ENCODE measurements at places on chromosomes 2 and 18. TPM values are rescaled to one million over a fixed set of nuclear protein-coding genes. Genes with fewer than 3 reads are reported as not detected.

DNA sequence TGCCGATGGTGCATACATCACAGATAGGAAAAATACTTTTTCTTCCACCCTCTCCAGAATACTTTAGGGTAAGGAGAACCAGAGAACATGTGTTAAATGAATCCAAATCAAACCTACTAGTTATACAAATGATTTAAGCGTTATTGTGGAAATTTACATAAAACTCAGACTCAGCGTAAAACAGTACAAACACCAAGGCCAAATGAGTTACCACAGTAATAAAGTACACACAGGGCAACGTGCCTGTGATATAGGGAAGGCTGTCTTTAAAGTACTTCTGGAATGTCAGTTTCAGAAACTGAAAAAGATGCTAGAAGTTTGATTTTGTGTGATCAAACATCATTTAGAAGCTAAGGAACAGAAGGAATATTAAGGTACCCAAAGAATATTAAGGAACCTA lies 46.9 kb downstream of the PTPRM start:
- no peak overlapping the region for H3K4me3 ChIP-seq
- H3K4me1 ChIP-seq, result peaks cover 77% of the 10 kb centered on the region
- H3K27ac ChIP-seq, result no peak overlapping the region
- DNase-seq, result no peak

GRCh38 chr2:119292226-119292625 lies 68.6 kb downstream of the STEAP3 start:
- H3K4me3 ChIP-seq, result no peak overlapping the region
- H3K36me3 ChIP-seq, result no peaks in the 10 kb centered on the region
- H3K27me3 ChIP-seq, result peaks cover 2% of the 10 kb centered on the region
- H3K4me1 ChIP-seq, result peaks cover 15% of the 10 kb centered on the region
- H3K27ac ChIP-seq, result no peak overlapping the region
- DNase-seq, result no peak

- no peaks in the 10 kb centered on the region for H3K27me3 ChIP-seq
- H3K36me3 ChIP-seq, result no peaks in the 10 kb centered on the region
- peaks cover 4% of the 10 kb centered on the region for H3K4me1 ChIP-seq
- H3K4me3 ChIP-seq, result no peak overlapping the region
- DNase-seq, result no peak
- H3K27ac ChIP-seq, result no peak overlapping the region
Measured at GRCh38 chr18:24470022-24470618, 9.7 kb downstream of the HRH4 start.

DNA sequence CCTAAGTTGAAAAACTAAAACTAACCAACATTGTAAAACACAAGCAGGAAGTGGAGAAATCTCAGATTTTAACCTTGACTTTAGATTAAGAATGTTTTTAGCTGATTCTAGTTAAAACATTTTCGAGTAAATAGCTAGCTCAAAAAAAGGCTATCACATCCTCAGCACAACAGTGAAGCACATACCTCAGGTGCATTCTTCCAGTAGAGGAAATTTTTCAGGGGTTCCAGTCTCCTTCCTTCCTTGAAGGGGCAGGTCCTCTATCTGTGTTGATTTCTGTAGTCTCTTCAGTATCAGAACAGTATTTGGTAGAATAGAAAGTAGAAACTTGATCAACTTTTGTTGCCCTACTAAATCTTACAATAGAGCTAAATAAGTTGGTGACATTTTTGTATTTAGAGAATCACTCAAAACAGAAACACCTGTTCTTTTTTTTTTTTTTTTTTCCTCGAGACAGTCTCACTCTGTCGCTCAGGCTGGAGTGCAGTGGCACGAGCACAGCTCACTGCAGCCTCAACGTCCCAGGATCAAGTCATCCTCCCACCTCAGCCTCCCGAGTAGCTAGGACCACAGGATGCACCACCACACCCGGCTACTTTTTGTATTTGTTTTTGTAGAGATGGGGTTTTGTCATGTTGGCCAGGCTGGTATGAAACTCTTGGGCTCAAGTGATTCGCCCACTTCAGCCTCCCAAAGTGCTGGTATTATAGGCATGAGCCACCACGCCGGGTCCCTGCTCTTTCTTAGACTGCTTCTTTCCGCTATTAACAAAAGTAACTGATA lies 6.9 kb upstream of the GPR155 start:
- no peaks in the 10 kb centered on the region for H3K27me3 ChIP-seq
- H3K4me1 ChIP-seq, result no peaks in the 10 kb centered on the region
- H3K27ac ChIP-seq, result no peak overlapping the region
- H3K36me3 ChIP-seq, result no peaks in the 10 kb centered on the region
- H3K4me3 ChIP-seq, result no peak overlapping the region
- DNase-seq, result no peak

- no peaks in the 10 kb centered on the region for H3K36me3 ChIP-seq
- no peaks in the 10 kb centered on the region for H3K27me3 ChIP-seq
- DNase-seq, result no peak
Measured at GRCh38 chr2:146388757-146389156, 1456.1 kb upstream of the ACVR2A start.

GRCh38 chr2:23622966-23623675 lies 238.1 kb downstream of the KLHL29 start:
- H3K36me3 ChIP-seq, result peaks cover 4% of the 10 kb centered on the region
- no peak overlapping the region for H3K27ac ChIP-seq
- no peaks in the 10 kb centered on the region for H3K27me3 ChIP-seq
- peak; percentile 68 for DNase-seq
- peaks cover 31% of the 10 kb centered on the region for H3K4me1 ChIP-seq

GRCh38 chr2:76667821-76668271 lies 854.3 kb downstream of the LRRTM4 start:
- DNase-seq, result no peak
- H3K4me3 ChIP-seq, result no peak overlapping the region
- H3K36me3 ChIP-seq, result no peaks in the 10 kb centered on the region
- H3K27ac ChIP-seq, result no peak overlapping the region
- peaks cover 6% of the 10 kb centered on the region for H3K27me3 ChIP-seq

GRCh38 chr2:14635391-14635871 lies 2.9 kb downstream of the LRATD1 start:
- H3K4me1 ChIP-seq, result peaks cover 19% of the 10 kb centered on the region
- no peak for DNase-seq
- H3K27ac ChIP-seq, result no peak overlapping the region
- no peaks in the 10 kb centered on the region for H3K36me3 ChIP-seq
- peaks cover 59% of the 10 kb centered on the region for H3K27me3 ChIP-seq

DNA sequence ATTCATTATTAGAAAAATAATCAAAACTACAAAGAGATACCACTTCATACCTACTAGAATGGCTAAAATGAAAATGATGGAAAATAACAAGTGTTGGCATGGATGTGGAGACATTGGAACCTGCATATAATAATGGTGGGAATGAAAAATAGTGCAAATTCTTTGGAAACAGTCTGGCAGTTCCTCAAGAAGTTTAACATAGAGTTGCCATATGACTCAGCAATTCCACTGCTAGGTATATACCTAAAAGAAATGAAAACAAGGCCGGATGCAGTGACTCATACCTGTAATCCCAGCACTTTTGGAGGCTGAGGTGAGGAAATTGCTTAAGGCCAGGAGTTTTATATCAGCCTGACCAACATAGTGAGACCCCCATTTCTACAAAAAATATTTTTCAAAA lies 41.6 kb upstream of the ACYP2 start:
- H3K4me3 ChIP-seq, result no peak overlapping the region
- no peaks in the 10 kb centered on the region for H3K4me1 ChIP-seq
- H3K27me3 ChIP-seq, result no peaks in the 10 kb centered on the region
- H3K36me3 ChIP-seq, result no peaks in the 10 kb centered on the region
- DNase-seq, result no peak

DNA sequence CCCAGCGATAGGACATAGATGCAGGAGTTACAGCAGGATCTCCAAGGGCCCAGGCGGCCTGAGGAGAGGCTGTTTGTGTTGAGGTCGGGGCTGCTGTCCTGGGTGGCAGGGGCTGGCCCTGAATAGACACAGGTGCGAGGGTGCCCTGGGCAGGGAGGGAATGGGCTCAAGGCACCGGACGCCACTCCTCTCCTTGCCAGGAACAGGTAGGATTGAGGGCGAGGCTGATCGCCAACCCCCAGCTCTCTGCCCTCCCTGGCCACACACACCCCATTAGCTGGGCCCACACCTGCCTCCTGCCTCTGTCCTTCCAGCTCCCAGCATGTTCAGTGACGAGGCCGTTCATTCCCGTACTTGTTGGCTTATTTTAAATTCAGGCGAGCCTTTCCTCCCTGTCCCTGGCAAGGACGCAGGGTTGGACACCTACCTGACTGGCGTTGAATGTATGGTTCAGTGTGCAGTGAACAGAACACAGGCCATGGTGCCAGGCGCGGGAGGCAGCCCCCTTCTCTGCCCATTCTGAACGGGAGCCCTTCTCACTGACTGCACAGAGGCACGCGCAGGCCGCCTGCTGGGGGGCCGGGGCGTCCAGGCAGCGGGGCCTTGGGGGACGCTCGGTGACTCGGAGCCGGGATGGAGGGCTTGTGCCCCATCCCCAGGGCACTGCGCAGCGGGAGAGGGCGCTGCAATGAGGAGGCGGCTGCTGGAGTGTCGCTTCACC lies 41.3 kb upstream of the SNED1 start:
- peaks cover 41% of the 10 kb centered on the region for H3K27me3 ChIP-seq
- DNase-seq, result peak; percentile 86
- H3K36me3 ChIP-seq, result no peaks in the 10 kb centered on the region
- H3K4me1 ChIP-seq, result peaks cover 10% of the 10 kb centered on the region

GRCh38 chr18:36450264-36450663 lies 152.8 kb downstream of the FHOD3 start:
- DNase-seq, result no peak
- H3K27ac ChIP-seq, result peak overlapping the region; percentile 60
- peaks cover 71% of the 10 kb centered on the region for H3K4me1 ChIP-seq
- no peaks in the 10 kb centered on the region for H3K36me3 ChIP-seq
- H3K27me3 ChIP-seq, result no peaks in the 10 kb centered on the region

The CCDC68 gene
- total RNA-seq, result not detected

The PAIP2B gene
- total RNA-seq, result 0.73 TPM

The UGP2 gene
- 105 TPM for total RNA-seq

The ACTG2 gene
- 173 TPM for total RNA-seq

The BUB1 gene
- total RNA-seq, result 7.6 TPM

The SIX3 gene
- not detected for total RNA-seq

The PKDCC gene
- 164 TPM for total RNA-seq

The EPG5 gene
- 28.9 TPM for total RNA-seq

Measured in chondrocyte (in vitro differentiated cells).